Hepatic stellate cell (primary cell): ENCODE measurements at places on chromosomes 6 and 20.

DNA sequence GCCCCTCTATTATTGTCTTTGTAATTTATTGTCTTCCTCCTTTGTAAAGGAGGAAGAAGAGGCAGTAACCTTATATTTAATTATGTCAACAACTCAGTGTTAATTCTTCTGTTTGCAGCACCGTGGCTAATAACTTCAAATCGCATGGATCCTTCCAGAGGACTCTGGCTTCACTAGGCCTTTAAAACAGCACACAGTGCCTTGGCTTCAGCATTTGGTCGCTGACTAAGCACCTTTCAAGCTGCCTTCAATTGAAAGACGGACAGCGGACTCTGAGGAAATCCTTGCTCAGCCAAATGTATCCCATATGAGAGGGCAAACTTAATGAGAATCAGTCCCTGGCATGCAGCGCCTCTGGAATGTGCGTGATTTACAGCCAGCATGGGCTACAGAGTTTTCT, 64.2 kb downstream of the SGK1 start:
- DNase-seq: no peak

DNA sequence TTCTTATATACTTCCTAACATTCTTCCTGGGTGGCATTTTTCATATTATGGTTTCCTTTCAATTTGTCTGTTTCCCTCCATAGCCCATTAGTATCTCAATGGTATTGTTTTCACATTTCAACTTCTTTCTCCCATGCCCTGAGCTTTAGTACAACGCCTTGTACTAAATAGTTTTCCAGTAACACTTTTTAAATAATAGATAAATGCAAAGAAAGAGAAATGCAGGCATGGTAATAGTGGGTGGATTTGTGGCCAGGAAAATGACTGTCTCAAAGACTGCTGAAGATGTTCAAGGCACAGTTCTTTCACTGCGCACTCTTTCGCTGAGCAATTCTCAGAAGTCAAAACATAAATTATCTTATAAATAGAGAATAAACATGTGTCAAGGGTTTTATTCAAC, 145.1 kb downstream of the LCA5 start:
- DNase-seq: no peak

DNA sequence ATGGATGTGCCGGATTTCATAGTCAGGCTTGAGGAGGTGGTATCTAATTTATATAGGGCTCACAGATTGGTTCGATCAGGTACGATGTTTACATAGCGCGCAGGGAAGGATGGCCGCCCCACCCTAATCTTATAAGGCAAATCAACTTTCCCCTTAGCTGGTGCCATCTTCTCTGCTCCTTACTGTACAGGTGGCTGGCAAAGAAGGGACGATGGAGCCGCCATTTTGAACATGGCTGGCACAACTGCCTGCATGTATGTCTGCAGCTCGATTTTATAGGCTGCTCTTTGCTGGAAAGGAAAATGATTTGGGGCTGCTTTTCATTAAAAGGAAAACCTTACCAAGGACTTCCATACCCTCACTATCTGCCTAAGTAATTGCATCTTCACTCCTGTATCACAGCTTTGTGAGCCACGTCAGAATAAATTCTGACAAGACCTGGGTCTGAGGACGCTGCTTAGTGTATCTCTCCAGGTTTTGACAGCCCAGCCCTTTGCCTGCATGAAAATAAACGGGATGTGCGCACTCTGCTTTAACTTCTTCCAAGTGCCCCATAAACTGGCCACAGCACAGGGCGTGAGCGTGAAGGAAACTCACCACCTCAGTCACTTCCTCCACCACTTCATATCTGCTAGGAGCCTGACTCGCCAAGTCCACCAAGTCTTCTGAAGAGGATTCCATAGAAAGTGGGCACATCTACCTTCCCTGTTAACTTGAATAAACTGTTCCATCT, 109.4 kb upstream of the ARMC2 start:
- DNase-seq: no peak

GRCh38 chr6:21666853-21667681, 73.5 kb downstream of the SOX4 start:
- no peak for DNase-seq

- no peak for DNase-seq
These were observed 9.7 kb downstream of the GNAS-AS1 start for GRCh38 chr20:58840816-58841538.

- no peak for DNase-seq
These were observed 828 bp downstream of the ASCC3 start for GRCh38 chr6:100880149-100880852.

DNA sequence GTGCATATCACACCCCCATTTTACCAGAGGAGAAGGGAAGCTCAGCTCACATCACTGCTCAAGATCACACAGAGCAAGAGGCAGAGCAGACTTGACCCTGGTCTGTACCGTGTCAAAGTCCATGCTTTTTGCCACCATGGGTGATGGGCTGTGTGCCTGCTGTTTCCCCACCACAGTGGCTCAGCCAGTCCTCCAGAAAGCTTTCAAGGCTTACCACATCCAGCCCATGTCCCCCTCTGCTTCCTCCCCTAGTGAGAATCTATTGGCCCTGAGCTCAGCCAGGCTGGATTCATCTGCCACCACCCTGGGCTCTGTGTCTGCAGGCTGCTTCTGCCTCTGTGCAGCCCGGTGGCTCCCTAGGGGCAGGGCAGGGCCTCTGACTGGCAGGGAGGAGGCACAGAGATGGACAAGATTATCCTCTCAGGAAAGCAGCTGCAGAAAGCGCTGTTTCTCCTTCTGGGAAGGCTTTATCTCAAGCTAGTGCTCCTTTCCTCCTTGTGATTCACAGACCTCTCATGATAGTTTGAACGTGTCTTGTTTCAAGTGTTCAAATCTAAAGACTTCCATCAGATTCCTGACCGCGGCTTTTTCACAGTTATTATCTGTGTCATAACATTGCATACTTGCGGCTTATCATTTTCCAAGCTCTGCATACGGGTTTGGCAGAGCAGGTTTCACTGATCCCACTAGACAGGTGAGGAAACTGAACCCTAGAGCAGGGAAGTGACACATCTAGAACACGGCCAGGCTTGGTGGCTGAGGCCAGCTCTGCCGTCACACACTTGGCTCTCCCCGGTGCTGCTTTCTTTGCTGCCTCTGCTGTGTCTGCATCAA, 37.4 kb downstream of the VEGFA start:
- DNase-seq: no peak

DNA sequence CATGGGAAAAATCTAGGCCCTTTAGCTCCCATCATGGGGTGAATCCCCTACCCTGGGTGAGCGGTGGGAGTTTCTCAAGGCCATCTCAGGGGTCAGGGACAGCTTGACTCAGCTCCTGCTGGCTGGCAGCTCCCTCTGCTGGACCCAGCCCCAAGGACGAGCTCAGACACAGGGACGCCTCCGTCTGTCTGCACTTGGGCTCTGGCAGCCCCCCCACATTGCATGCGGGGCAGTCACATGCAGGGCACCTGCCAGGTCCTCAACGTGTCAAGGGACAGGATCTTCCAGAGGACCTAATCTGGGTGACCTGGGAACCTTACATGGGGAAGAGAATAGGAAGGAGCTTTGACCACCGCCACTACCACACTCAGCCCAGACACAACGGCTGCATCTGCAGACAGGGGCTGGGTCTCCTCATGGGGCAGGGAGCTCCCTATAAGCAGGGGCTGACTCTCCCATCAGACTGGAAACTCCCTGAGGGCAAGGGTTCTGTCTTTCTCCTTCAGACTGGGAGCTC, 173.4 kb downstream of the MRPL14 start:
- DNase-seq: no peak

GRCh38 chr20:40689100-40689942, at the start of gene MAFB:
Gene MAFB, minus strand, starts transcription at chr20:40689236. Its CDS starts 386 bp downstream, at chr20:40688850.
- peak; percentile 93 for DNase-seq

- DNase-seq: no peak
These were observed 133.1 kb upstream of the PRDM1 start for GRCh38 chr6:105952772-105953690.

GRCh38 chr20:43220612-43221011, 30.9 kb upstream of the PTPRT start:
- no peak for DNase-seq

GRCh38 chr6:154140743-154141142, 101.7 kb downstream of the OPRM1 start:
- DNase-seq: no peak

DNA sequence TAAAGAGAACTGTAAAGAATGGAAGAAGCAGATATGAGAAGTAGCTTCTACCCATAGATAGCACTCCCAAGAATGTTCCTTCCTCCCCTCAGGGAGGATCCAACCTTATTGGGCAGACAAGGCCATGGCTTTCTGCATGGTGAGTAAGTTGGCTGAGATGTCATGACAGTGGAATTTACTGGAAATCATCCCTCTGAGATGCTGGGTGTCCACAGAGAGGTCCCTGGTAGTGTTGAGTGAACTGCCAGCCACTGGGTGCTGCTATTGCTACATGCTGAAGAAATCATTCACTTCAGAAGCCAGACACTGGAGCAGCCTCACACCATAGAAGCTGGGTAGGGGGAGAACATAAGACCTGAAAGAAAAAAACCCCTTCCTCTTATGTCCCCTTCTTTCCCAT, 46.4 kb upstream of the FERMT1 start:
- DNase-seq: no peak

- DNase-seq: no peak
These were observed 256.7 kb downstream of the ZNF217 start for GRCh38 chr20:53336892-53337291.

GRCh38 chr6:111809766-111810165, 63.5 kb downstream of the FYN start:
- DNase-seq: no peak

DNA sequence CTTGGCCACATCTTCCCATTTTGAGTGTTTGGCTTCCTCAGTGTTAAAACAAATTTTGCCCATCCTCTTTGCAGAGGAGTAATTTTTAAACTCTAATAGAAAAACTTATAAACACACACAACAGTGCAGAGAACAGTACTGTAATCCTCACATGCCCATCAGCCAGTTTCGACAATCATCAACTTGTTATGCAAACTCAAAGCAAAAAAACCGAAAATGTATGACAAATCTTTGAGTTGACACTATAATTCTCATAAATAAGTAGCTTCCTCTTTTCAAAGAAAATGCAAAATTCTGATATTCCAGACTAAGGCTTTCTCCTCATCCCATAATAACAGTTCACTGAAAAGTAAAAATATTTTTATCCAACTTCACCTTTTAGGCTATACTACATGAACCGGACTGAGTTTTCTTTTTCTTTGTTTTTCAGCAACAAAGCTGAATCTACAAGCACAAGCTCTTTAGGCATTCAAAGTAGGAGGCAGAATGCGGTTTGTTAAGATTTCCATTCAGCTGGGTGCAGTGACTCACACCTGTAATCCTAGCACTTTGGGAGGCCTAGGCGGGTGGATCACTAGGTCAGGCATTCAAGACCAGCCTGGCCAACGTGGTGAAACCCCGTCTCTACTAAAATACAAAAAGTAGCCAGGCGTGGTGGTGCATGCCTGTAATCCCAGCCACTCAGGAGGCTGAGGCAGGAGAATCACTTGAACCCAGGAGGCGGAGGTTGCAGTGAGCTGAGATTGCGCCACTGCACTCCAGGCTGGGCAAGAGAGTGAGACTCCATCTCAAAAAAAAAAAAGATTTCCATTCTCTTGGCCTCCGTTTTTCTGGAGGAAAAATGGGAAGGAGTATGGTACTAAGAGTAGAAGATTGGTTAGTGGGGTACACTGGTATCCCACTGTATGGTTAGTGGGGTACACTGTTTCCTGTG, 74.8 kb downstream of the GCNT2 start:
- no peak for DNase-seq

DNA sequence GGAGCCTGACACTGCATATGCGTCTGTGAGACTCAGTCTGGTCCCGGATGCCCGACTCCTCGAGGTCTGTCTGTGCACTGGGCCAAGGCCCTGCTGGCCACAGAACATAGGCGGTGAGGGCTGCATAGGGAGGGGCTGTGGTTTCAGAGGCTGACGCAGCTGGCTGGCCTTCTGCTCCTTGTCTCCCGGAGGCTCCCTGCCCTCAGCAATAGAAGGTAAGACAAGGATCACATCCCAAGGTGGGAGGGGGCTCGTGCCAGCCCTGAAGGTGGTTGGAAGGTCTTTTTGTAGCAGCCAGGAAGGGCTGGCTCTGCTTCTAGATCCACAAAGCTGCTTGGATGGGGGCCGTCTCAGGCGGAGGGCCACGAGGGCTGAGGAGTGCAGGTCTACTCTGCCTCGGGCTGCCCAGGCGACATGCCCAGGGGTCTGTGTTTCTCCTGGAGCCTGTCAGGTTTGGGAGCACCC, 239.8 kb upstream of the SULF2 start:
- DNase-seq: no peak

DNA sequence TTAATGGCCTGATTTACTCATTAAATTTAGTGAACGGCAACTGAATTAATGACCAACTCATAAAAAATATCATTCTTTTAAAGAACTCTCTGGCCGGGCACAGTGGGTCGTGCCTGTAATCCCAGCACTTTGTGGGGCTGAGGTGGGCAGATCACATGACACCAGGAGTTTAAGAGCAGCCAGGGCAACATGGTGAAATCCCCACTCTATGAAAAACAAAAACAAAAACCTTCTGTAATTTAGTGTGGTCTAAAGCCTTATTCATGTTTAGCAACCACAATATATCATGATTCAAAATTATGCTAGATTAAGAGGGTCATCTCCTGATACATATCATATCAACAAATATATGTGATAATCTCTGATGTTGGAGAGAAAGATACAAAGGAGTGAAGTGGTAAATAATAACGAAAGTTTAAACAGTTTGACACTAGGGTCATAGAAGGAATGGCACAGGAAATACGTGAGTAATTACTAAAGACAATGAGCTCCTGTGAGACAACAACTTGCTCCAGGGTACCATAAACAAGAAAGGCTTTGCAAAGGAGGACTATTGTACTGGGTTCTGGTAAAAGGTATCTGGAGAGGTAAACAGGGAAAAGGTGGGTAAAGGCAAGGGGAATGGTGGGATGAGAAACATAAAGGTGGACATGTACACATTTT, 5.7 kb downstream of the ELOVL4 start:
- DNase-seq: no peak

- no peak for DNase-seq
These were observed 6.6 kb upstream of the WTAP start for GRCh38 chr6:159720708-159721107.

- no peak for DNase-seq
These were observed 98.1 kb downstream of the SLC24A3 start for GRCh38 chr20:19310541-19310940.

DNA sequence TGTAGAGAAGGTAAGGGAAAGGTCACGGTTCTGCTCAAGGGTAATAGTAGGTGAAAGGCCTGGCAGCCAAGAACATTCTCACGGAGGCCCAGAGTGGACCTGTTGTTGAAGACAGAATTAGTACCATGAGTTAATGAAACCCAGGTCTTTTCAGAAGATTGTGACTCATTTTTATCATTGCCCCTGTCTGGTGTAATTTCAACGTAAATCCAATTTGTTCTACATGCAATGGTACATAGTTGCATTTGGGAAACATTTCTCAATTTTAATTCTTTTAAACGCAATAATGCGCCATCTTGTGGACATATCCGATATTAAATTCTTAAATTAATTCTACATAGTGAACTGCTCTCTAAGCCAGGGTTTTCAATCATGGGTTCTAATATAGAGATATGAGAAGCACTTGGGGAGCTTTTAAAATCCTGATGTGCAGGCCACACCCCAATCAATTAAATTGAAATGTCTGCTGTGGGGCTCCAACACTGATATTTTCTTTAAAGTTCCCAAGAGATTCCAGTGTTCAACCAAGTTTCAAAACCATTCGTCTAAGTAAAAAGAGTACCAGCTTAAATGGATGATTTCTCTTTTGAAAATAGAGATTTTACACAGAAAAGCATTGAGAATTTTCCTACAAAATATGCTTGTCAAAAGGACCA, 257.4 kb downstream of the PLCB1 start:
- no peak for DNase-seq

- DNase-seq: no peak
These were observed 299.0 kb upstream of the STXBP5 start for GRCh38 chr6:146905181-146905704.

GRCh38 chr6:137486416-137486815, 7.8 kb downstream of the OLIG3 start:
- DNase-seq: no peak

- no peak for DNase-seq
These were observed 25.8 kb downstream of the BHLHE23 start for GRCh38 chr20:62980970-62981369.
